ENCODE measurements at places on chromosomes 5 and 9.

GRCh38 chr5:67512758-67513157 lies 316.2 kb upstream of the CD180 start:
- DNase-seq, result no peak

DNA sequence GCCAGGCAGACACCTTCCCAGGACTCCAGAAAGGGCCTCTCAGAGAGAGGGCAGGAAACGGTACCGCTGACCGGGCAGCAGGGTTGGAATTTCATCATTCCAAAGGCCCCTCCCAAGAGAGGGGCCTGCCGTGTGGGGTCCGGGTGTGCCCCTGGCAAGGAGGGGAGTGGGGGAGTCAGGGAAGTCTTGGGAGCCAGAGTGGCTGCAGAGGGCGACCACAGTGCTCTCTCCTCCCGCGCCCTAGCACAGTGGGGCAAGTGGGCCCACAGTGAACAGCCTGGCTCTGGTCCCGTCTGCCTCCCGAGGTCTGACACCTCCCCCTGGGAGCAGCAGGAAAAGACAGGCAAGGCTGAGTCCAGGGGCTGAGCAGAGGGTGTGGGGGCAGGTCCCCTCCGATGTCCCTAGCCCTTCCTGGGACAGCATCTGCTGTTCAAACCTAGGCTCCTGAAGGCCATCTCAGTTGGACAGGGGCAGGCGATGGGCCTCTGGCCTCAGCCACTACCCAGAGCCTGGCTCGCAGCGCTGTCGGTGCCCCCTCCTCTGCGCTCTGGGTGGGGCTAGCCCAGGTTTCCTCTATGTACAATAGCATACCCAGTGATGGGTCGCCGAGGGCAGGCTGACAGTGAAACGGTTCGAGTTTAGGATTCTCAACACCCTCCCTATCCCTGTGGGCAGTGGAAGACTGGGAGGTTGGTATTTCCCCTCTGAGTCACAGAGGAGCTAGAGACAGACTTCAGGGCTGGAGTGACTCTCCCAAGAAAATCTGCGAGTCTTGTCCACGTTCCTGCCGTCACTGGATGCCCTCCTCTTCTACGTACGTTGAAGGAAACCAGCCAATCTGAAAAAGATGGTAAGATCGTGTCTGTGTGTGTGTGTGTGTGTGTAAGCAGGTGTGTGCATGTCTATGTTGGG lies 25.4 kb upstream of the SARDH start:
- no peak for DNase-seq

DNA sequence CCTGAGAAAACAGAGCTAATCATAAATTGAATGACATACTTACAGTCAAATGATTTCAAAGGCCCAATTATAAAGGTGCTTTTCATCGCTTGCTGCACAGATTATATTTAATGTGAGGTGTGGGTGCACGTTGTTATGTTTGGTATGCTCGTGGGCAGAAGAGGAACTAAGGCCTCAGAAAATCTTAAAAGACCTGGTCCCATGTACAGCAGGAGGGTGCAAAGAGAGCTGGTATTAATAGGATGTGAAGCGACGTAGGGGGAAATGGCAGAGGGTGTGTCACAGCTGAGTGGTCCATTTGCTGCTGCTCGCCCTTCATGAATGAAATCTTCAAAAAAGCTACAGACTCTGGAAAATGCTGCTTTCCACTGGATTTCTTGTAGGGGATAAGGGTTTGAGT lies 40.5 kb upstream of the IFNK start:
- no peak for DNase-seq

DNA sequence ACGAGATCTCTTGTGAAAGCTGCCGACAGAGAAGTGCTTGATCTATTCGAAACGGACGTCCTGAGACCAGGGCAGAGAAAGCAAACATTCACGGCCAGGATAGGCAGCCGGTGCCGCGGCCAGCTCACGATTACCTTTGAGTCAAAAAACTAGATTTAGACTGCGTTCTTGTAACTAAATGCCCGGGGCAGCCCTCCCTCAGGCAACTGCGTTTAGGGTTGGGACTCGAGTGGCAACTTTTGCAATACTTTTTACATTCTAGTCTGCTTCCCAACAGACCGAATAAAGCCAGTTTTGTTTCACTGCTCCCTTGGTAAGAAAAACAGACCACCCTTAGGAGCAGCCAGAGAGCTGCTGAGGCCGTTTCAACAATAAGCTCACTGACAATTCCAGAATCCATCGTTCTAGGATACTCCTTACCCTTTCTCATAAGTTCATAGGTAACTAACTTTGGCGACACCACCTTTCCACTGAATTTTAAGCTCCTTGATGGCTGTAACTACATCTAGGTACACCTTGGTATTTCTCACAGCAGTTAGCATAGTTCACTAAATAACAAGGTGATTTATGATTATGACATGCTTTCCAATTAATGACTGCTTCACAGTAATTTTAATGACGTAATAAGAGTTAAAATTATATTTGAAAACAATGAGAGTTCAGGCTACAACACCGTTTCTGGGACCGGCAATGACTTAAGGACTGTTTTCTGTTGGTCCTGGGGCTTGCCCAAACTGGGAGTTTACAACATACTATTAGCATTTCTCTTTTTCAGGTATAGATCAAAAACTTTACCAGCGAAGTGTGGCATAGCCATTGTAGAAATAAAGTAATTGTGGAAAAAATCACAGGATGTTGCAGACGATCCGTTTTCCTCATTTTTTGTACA lies 899 bp upstream of the RAPGEF6 start:
- DNase-seq, result peak; percentile 11

DNA sequence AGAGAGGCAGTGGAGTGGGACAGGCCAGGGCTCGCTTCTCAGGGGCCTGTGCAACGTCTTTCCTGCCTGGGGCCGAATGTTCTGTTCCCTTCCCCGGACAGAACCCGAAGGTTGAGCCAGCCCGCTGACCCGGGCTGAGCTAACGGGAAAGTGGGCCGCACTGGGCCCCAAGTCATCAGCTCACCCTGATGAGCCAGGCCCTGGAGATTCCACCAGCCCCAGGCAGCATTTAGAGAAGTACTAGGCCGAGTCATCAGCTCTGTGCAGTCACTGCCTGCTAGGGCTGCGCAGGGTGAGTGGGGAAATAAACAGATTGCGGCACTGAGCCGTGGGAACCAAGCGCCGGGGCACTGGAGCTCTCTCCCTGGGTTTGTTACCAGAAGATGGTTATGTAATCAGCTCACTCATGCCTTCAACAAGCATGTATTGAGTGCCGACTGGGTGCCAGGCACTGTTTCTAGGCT lies 29.1 kb upstream of the DUSP1 start:
- no peak for DNase-seq

- no peak for DNase-seq
Observed at GRCh38 chr5:79111387-79111959, at the start of gene BHMT. TSS of gene BHMT (plus strand) at chr5:79111809. CDS start at chr5:79111886, 77 bp downstream.

DNA sequence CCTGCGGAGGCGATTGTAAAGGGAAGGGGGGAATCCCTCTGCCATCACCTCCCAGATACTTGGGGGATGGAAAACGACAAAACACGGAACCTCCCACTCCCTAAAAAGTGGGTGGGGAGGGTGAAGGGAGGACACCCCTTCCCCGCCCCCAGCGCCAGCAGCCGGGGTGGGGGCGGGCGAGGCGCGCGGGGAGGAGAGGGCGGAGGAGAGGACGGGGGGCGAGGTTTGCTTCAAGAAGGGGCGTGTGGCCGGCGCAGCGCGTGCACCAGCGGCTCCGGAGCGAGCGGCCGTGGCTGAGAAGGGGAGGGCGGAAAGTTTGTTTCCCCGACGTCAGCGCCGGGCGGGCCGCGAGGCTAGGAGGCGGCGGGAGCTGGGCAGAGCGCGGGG lies at the start of gene PRRX2:
Gene PRRX2, plus strand, starts transcription at position 259 of the 387 bp plus-strand sequence. CDS start 221 bp downstream, outside the sequence.
- peak; percentile 38 for DNase-seq

- no peak for DNase-seq
Observed at GRCh38 chr9:126844085-126844484, 16.4 kb upstream of the ZBTB34 start.

DNA sequence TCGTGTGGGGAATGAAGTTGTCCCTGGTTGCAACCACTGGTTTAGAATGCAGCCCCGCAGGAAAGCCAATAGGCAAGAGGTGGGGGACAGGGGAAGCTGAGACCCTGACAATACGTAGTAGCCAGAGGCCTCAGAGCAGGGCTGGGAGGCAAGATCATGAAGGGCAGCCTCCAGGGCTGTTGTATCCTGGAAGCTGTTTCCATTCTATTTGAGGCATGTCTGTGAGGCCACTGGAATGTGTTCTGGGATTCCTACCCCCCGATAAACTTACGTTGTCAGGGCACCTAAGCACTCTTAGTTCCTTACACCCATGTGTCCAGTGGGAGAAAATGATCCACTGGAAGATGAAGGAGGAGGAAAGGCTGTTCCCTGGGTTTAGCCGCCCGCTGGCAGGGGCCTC lies 177.3 kb downstream of the CFAP90 start:
- no peak for DNase-seq

DNA sequence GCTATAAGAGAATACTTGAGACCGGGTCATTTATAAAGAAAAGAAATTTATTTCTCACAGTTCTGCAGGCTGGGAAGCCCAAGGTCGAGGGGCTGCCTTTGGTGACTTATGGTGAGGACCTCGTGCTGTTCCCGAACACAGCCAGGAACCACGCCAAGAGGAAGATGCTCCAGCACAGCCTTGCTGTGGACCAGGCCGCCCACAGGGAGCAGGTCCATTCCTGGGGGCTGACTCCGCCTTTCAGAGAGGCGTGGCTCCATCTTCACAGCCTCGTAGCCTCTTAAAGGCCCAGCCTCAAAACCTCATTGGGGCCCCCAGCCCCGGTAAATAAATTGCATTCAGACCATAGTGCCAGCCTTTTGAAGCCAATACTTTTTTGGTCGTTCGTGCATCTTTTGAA lies 93.5 kb upstream of the CACNA1B start:
- no peak for DNase-seq

GRCh38 chr5:172466062-172466461 lies 11.7 kb upstream of the SH3PXD2B start:
- DNase-seq, result no peak

- DNase-seq, result no peak
Observed at GRCh38 chr9:13963005-13963653, 350.8 kb downstream of the NFIB start.

- no peak for DNase-seq
Observed at GRCh38 chr9:77877976-77878375, 153.6 kb downstream of the GNAQ start.

DNA sequence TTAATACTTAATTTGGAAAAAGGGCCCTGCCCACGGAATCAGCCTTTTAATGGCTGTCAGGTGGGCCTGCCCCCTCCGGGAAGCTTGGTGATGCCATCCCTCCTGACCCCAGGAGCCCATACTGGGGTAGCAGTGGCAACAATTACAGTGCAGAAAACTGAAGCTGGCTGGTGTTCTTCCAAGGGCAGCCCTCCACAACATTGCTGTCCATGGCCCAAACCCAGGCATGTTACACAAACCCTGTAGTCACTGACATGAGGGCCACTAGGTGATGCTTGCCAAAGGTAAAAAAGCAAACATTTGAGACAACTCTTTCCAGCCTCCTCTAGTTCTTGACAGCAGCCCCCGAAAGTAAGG lies 150.1 kb upstream of the LHFPL2 start:
- no peak for DNase-seq

GRCh38 chr5:10838038-10838437 lies 77.0 kb upstream of the DAP start:
- DNase-seq, result no peak

GRCh38 chr5:41695920-41696582 lies 174.2 kb downstream of the OXCT1 start:
- no peak for DNase-seq

- DNase-seq, result no peak
Observed at GRCh38 chr9:134778841-134779411, 101.7 kb upstream of the FCN2 start.

- DNase-seq, result no peak
Observed at GRCh38 chr9:72884508-72884907, 68.3 kb downstream of the ALDH1A1 start.

DNA sequence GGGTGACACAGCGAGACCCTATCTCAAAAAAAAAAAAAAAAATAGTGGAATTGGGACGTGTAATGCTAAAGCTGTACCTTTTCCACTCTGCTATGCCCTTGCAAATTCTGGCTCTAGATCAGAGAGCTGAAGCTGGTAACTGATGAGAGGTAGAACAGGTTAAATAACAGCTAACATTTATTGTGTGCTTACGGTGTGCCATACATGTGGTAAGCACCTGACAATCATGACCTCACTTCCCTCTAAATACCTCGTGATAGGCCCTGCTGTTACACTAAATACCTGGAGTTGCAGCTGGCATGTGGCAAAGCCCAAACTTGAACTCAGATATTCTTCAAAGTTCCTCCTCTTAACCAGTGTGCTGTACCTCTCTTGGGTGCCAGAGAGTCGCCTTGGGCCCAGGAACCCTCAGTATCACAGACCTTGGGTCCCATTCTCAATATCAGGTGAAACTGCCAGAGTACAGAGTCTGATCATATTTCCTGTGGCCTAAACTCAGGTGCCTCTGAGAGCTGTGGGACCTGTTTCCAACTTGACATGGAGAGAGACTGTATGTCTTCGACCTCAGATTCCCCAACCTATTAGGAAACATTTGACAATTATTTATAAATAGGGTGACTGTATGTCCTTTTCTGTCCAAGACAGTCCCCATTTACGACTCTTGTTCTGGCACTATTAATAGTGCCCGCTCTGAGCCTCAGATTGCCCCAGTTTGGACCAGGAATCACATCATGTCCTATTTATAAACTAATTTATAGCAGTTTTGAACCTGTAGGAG lies 4.8 kb downstream of the ARL10 start:
- no peak for DNase-seq

DNA sequence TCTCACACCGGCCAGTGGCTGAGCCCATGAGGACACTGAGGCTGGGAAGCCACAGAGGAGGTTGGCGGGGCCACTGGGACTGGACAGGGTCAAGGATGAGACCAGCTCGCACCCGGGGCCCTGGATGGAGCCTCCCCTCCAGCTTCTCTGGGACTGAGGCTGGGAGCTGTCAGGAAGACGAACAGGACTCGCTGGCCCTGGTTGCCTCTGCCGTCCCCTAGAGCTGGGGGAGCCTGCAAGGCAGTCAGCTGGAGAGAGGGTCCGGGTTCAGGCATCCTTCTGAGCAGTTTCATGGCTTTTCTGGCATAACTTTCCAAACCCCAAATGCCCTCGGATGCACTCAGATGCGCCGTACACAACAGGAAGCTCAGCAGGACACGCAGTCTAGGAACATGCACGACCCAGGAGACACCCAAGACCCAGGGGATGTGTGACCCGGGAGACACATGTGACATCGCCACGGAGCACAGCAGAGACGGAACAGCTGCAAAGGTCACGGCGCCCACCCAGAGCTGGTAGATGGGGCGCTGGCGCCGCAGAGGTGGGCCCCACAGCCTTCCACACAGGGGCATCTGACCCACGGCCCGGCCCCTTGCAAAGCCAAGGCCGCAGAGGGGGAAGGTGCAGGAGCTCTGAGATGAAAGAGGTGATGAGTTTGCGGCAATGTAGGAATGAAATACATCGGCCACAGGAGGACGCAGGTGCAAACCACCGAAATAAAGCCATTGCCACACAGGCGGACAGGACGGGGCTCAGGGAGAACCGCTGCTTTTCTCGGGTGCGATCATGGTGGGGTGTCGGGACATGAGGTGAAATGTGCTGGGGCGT lies 17.1 kb downstream of the TPPP start:
- DNase-seq, result no peak

DNA sequence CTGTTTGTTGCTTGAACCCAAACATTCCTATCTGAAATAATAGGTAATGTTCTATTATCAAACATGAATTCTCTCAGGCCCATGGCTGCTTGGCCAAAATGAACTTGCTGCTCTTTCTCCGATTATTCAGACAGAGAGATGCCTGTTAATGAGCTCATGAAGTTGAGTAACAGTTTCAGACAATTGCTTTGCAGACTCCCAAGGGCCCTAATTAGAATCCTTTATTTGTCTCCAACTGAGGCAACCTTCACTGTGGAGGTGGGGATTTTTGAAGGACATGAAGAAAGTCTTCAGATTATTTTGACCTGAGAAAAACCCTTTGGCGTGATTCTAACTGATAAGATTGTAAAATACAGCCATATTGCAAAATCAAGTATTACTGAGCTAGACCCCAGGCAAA lies 466.7 kb downstream of the NFIB start:
- DNase-seq, result no peak

Data from activated CD4-positive, alpha-beta T cell treated with anti-CD3 and anti-CD28 coated beads, Interleukin-2, amount 50 U/mL, for 1 hour (primary cell).